ENCODE measurements at places on chromosomes 4 and X.

DNA sequence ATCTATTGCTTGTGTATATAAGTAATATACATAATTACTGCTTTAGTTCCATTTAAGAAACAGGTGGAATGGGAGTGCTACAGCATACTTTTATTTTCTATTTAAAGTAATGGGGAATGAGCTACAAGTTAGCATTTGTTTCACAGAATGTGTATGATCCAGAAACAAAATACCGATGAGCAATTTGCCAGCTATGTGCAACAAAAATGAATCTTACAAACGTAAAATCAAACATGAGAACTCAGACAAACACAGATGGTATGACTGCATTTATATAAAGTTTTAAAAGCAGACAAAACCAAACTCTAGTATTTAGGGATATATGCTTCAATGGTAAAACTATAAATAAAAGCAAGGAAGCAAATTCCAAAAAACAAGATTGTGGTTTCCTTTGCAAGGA is 141.7 kb downstream of the PAPSS1 start:
- no peak for DNase-seq

DNA sequence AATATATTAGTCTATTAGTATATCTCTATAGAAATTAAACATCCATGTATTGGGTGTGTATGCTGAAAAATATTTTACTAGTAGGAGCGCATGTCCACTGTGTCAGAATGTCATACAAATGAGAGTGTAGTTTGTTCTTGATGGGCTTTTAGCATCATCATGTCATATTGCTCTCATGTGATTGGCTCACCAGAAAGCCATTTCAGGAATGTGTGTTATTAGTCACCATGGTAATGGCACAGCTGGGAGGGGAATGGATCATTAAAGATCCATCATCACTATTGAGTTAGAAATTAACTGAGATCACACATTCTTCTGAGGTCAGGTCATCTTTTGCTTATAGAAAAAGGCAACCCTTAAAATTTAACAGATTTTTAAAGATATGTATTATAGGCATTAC is 77.3 kb downstream of the PHEX start:
- no peak for DNase-seq

GRCh38 chr4:79764120-79764519 is 308.9 kb downstream of the ANTXR2 start:
- no peak for DNase-seq

DNA sequence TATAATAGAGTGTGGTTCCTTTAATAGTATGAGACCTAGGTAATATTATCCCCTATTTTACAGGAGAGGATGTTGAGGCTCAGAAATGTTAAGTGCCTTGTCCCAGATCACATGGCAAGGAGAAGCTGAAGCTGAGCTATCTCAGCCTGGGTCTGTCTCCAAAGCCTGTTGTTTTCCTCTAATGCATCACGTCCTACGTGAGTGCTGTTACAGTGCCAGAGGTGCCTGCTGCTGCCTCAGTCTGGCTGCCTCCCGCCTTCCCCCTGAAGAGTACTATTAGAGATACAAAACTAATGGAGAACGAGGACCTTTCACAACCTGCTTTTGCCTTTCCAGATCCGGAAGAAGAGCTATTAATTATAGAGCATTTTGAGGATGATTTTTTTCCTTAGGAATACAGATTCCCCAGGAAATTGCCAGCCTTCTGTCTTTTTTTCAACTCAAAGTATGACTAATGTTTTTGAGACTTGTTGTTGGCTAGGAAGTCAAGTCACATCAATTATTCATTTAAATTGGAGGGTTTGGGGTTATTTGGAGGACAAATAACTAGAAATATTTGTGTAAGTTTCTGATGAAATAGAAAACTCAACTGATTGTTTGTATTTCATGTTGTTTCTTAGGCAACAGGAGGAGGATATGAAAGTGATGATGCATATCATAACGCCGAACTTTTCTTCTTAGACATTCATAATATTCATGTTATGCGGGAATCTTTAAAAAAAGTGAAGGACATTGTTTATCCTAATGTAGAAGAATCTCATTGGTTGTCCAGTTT is 43.9 kb upstream of the MTMR1 start:
- DNase-seq = no peak

GRCh38 chr4:184895012-184895695 is 69.4 kb upstream of the ACSL1 start:
- no peak for DNase-seq

GRCh38 chr4:931194-931959 is 739 bp downstream of the GAK start:
- no peak for DNase-seq

DNA sequence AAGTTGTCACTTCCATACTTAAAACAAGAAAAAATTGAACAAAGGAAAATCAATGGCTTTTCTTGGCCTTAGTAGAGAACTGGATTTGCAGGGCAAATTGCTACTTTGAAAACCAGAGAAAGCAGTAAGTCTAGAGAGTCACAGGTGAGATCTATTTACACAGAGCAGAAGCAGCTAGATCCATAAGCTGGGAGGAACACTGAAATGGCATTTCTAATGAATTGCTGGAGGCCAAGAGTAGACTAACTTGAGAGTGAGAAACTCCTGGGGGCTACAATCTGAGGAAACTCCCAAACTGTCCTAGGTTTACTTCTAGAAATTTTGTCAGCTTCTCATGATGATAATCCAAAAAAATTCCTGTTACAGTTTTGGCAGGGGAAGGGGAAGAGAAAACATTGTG is 133.3 kb downstream of the SPCS3 start:
- no peak for DNase-seq

GRCh38 chr4:30769093-30769492 is 48.9 kb downstream of the PCDH7 start:
- no peak for DNase-seq

DNA sequence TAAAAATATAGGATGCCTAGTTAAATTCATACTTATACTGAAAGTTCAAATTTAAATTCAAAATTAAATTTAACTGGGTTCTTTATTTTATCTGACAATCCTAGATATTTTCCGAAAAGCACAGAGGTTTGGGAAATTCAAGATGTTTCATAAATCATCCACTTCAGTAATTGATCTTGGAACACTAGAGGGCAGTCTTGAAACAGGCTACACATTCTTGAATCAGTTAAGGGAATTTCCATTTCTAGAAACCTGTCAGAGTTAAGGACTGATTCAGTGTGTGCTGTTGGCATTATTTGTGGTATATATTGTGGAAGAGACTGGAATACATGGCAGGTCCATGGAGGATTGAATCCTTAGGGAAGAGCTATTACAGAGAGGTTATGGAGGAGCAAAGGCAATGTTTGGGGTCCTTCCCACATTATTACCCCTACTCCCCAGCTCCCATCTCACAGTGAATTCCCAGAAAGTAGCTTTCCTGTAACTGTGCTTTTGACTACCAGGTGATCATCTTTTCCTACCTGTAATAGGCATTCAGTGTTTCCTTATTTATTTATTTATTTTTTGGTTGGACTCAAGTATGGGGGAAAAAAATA is 92.9 kb downstream of the EGF start:
- no peak for DNase-seq

DNA sequence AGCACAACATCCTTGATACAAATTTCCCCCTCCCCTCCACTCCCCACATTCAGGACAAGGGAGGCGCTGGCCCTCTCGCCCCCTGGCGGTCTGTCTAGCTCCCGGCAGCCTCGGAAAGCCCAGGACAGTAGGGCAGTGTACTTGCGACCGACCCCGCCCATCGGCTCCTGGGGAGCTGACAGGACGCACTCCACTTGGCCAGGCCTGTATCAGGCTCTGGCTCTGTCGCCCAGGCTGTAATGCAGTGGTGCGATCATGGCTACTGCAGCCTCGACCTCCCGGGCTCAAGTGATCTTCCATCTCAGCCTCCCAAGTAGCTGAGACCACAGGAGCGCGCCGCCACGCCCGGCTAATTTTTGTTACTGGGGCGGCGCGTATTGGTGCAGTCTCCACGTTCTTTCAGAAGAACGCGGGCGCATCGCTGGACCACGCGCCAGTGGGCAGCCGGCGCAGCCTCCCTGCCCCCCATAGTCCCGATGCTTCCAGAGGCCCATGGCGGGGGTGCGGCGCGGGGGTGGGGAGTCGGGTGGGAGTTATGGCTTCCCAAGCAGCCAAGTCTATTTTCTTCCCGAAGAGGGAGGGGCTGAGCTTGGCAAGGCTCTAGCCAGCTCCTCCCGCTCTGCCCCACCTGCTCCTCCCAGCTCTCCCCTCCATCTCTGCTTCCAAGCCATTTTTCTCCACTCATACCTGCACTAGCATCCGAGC is 7.8 kb upstream of the AKAP14 start:
- DNase-seq = no peak

GRCh38 chrX:63514569-63515080 is 163.5 kb upstream of the SPIN4 start:
- DNase-seq = no peak

DNA sequence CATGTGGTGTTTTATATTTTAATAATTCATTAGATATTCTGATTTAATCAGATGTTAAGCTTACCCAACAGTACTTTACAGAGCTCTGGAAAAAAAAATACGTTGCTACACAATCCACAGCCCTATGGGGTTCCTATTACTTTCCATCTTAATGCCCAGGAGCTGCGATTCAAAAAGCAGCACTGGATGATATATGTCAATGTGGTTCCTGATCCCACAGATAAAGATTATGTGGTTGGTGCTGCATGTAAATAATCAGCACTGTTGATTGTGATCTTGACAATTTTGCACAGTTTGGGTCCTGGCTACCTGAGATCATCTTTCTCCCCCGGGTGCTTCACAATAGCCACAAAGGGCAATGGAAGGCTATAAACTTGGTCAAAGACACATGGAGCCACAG is 72.7 kb upstream of the DCLK2 start:
- no peak for DNase-seq

GRCh38 chr4:169902658-169903345 is 123.4 kb downstream of the MFAP3L start:
- DNase-seq = no peak

- DNase-seq = no peak
Observed at GRCh38 chrX:24355095-24355494, 5.3 kb upstream of the SUPT20HL1 start.

- no peak for DNase-seq
Observed at GRCh38 chr4:89868999-89869589, 25.6 kb upstream of the MMRN1 start.

DNA sequence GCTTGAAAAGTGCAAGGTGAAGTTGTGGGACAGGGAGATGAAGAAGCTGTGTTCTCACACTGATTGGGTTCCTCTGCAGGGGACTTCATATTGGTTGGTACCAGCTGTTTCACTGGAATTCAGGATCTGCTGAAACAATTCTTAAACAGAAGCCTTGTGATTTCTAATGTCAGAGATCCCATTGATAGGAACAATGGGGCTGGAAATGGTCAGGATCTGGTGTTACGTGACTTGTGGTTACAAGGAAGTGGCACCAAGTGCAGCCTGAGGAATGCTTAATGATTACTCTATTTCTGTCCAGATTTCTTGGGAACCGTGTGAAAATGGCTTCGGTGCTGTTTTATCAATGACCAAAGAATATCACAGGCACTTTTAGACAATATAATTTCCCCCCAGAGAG is 68.1 kb downstream of the MOSPD2 start:
- no peak for DNase-seq

- DNase-seq = no peak
Observed at GRCh38 chr4:97590266-97590665, 553.0 kb downstream of the STPG2 start.

GRCh38 chr4:53598483-53598882 is 7.2 kb upstream of the LNX1 start:
- no peak for DNase-seq

GRCh38 chrX:67619253-67619652 is 75.4 kb downstream of the AR start:
- no peak for DNase-seq

GRCh38 chr4:111836601-111837000 is 308.7 kb upstream of the FAM241A start:
- no peak for DNase-seq

GRCh38 chr4:160848901-160849760 is 1314.7 kb downstream of the FSTL5 start:
- no peak for DNase-seq

DNA sequence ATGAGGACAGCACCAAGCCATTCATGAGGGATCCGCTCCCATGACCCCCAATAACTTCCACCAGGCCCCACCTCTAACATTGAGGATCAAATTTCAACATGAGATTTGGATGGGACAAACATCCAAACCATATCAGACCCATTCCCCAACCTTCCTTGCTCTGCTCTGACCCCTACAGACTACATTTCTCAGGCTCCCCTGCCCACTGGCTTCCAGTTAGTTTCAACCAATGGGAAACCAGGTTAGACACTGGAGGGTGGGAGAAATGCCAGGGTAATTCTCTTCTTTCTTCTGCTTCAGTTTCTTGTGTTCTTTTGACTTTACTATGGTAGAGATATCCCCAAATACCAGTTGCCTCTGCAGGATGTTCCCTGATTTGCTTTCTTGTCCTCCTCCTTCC is 125.7 kb downstream of the CLCN4 start:
- DNase-seq = no peak

DNA sequence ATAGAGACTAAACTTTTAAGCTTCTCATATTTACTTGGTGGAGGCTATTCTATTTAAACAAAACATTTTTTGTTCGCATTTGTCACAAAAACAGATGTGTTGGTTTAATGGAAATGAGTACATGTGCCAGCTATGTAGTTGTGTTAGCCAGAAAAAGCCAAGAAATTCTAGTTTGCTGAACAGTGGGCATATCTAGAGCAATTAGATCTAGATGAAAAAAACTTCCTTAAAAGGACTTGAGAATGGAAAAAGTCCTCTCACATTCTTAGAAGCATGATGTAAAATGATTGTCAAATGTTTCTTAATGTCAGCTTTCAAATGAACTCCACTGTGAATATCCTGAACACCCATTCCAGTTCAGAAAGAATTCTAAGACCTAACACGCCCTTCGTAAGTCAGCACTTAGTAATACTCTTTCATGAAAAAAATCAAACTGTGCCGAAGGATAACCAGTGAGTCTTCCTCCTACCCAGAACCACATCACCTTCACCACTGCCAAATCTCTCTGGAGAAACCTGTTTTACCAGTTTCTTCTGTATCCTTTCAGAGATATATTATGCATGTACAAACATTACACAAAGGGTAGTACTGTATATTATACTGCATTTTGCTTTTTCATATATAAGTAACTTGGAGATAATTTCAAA is 28.2 kb downstream of the PHKA1 start:
- DNase-seq = no peak

DNA sequence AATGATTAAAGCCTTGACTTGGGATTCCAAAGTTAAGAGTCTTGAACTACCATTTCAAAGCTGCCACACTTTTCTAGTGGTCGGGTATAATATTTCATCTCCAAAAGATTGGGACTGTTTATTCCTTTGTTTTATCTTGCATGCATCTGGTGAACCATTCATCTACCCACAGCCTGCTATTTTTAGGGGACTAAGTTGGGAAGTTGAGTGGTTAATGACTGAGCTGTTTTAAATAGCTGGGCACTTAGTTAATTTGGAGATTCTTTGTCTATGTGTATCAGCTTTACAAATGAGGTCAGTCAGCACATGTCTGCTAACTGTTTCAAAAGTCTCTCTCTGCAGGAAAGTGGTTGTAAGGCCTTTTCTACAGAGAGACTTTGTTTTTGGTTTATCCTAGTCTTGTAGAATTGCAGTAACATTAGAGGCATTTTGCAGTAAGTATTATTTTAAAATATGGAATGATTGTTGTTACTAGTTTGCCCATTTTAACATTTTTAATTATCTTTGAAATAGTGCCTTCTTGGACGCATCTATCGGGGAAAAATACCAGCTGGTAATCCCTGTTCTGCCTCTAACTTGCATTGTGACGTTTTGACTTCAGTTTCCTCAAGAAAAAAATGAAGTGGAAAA is 8.2 kb downstream of the BMP2K start:
- DNase-seq = no peak

GRCh38 chrX:42519666-42520231 is 258.2 kb downstream of the PPP1R2C start:
- no peak for DNase-seq
